ENCODE measurements at places on chromosomes 5 and 9.
A peak's percentile ranks its signal among the peaks of the same experiment; 100 is the strongest.

DNA sequence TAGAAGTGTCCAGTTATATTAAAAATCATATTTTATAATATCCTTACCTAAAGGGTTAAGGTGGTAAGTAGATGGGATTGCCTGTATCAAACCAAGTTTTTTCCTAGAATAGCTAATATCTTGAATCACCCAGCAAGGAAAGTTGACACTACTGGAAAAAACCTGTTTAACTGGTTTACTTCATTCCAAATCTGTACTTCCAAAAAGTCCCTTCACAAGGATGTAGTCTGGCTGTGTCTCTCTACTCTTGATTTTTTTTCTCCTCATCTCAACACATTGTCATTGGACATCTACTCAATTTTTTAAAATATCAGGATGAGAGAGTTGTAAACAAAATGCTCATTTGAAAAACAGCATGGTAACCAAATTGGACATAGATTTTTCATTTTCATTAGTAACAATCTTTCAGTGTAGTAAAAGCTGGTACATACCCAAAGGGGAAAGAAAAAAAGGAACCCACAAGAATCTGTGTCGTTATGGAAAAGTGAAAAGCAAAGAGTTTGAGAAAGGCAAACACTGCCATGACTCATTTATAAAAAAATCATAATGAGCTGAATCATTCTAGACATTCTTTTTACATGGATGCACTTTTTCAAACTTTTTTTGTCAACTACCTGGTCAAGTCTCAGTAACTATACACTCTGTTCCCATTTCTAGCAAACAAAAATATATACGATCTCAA is 173.5 kb downstream of the GLIS3 start:
- DNase-seq, result no peak

GRCh38 chr9:35501946-35502345 is 12.0 kb downstream of the RUSC2 start:
- no peak for DNase-seq

DNA sequence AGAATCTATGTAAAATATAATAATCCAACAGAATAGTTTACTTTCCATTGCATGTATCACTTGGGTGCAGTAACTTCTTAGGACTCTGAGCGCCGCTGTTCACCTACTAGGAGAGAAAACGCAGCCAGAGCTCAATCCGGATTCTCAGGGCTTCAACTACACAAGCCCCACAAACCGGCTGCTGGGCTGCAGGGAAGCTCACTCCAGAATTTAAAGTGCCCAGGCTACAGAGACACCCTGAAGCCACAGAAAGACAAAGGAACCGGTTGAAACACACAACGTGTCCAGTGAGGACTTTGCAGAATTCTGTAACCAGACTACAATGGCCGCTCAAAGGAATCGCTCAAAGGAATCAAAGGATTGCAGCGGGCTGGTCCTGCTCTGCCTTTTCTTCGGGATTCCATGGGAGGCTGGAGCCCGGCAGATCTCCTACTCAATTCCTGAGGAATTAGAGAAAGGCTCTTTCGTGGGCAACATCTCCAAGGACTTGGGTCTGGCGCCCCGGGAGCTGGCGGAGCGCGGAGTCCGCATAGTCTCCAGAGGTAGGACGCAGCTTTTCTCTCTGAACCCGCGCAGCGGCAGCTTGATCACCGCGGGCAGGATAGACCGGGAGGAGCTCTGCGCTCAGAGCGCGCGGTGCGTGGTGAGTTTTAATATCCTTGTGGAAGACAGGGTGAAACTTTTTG is at the start of gene PCDHGA10:
TSS of gene PCDHGA10 (plus strand) at position 134 of the 686 bp plus-strand sequence. CDS start at position 323, 189 bp downstream.
- DNase-seq, result peak; percentile 44

DNA sequence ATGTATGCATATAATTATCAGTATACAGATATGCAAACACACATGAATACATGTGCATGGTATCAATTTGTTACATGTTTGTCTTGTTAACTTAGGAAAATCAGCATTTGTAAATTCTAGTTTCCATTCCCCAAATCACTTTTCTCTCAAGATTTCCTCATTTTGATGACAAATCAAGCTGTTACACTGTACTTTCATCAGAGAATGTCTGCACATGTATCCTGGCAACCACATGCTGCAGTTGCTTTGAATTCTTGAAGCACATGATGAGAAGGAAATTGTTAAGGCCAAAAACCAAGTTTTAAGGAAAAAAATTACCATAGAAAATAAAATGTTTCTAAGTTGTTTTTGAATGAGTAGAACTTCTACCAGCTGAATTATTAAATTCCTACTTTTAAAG is 1834.5 kb downstream of the EFNA5 start:
- no peak for DNase-seq

DNA sequence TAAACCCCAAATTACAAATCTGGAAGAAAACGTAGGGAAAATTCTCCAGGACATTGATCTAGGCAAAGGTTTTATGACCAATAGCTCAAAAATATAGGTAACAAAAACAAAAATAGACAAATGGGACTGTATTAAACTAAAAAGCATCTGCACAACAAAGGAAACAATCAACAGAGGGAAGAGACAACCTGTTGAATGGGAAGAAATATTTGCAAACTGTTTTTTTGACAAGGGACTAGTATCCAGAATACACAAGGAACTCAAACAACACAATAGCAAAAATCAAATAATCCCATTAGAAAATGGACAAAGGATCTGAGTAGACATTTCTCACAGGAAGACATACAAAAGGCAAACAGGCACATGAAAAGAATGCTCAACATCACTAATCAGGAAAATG is 386.3 kb downstream of the ENC1 start:
- no peak for DNase-seq

DNA sequence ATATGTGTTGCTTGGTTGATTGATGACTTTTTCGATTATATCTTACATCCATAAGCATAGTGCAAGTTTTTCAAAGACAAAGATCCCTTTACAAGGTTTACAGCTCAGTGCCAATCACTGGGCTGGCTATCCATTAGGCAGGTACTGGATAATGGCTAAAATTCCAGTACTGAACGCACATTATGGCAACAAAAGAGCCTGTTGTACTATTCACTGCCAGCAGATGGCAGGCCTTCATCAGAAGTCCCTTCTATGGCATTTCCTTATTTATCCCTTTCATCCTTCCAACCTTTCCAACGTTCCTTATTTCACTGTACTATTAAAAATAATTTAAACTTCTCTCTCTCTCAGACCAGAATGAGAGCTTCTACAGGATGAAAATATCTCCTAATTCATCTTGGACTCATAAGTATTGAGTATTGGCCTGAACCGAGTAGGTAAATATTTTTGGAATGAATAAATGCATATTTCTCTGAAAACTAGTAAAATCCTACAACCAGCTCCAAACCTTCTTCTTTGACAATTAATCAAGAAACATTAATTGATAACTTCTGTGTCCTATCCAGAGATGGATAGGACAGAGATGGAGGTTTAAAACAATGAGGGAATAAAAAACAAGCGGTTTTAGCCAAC is 6.7 kb upstream of the WNT8A start:
- peak; percentile 64 for DNase-seq

DNA sequence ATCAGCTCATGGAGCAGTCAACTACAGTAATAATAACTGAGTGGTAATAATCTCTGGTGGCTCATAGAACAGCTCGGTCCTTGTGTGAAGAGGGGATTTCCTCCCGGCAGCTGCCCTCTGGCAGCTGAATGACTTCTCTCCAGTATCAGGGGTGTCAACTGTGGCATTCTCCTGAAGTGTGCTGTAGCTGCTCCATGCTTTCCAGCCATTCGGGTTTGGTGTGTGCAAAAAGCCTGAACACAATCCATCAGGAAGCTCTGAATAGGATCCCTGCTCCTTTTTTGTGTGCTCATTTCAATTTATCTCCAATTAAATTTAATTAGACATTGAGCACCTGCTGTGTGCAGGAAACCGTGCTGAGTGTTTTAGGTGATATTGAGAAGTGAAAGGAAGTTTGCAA is 59.8 kb upstream of the BARX1 start:
- no peak for DNase-seq

DNA sequence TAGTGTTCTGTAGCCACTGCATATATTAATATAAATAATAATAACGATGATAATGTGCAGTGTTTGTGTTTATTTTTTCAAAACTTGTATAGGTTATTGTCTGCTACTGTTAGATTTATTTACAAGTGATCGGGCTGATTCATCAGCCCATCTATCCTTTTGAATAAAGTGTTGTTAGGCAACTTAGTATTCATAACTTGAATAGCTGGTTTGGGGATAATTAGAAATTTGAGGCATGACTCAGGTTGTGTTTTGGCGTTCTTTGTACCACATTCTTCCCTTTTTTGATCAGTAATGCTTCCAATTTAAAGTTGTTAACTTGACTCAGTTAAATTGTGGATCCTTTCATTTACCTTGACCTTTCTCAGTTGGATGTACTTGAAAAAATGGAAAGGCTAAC is 69.7 kb downstream of the FOCAD start:
- no peak for DNase-seq

- DNase-seq, result no peak
Measured at GRCh38 chr9:69822116-69822750, 1.6 kb downstream of the CFAP95 start.

- no peak for DNase-seq
Measured at GRCh38 chr5:106610041-106610440, 1060.7 kb downstream of the EFNA5 start.

- DNase-seq, result peak; percentile 60
Measured at GRCh38 chr9:137053944-137054931, at the start of gene ENTPD2. ENTPD2 (minus strand) TSS chr9:137054061; CDS start chr9:137053997, 64 bp downstream.

DNA sequence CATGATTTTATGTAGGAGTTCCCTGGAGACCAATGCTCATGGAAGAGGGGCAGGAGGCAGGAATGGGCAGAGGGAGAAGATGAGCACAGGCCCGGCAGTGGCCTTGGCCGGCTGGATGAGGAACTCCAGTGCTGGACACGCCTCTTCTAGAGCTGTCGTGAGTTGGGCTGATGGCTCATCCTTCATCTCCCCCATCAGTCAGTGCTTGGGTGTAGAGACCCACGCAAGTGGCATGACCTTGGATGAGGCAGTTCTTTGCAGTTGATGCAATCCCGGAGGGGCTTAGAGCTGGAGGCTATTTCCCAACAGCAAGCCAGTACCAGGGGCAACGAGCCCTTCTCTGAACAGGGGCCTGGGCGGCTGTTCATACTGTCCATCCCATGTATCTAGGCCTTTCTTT is 25.5 kb upstream of the ARAP3 start:
- no peak for DNase-seq

DNA sequence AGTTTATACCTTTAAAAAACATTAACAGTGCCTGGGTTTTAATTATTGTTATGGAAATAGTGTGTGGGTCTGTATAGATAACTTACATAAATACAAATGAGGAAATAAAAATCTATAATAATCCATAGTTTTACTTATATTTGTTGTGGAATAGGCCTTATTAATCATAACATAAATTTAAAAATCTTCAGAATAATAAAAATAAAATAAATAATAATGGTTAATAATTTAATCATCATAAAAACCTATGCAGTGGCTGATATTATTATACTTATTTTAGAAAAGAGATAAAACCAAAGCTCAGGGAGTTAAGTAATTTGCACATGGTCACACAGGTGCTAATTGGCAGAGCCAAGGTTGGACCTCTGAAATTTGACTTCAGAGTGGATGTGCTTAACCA is 785.3 kb upstream of the SEMA6A start:
- no peak for DNase-seq

GRCh38 chr5:147788023-147788422 is 5.5 kb upstream of the JAKMIP2 start:
- DNase-seq, result no peak

GRCh38 chr9:135718616-135719015 is 16.6 kb downstream of the KCNT1 start:
- DNase-seq, result no peak

- DNase-seq, result no peak
Measured at GRCh38 chr9:93318480-93318879, 133.0 kb upstream of the FAM120A start.

GRCh38 chr5:39395521-39395920 is 29.3 kb downstream of the DAB2 start:
- no peak for DNase-seq

- DNase-seq, result no peak
Measured at GRCh38 chr5:30287890-30288289, 905.6 kb upstream of the CDH6 start.

DNA sequence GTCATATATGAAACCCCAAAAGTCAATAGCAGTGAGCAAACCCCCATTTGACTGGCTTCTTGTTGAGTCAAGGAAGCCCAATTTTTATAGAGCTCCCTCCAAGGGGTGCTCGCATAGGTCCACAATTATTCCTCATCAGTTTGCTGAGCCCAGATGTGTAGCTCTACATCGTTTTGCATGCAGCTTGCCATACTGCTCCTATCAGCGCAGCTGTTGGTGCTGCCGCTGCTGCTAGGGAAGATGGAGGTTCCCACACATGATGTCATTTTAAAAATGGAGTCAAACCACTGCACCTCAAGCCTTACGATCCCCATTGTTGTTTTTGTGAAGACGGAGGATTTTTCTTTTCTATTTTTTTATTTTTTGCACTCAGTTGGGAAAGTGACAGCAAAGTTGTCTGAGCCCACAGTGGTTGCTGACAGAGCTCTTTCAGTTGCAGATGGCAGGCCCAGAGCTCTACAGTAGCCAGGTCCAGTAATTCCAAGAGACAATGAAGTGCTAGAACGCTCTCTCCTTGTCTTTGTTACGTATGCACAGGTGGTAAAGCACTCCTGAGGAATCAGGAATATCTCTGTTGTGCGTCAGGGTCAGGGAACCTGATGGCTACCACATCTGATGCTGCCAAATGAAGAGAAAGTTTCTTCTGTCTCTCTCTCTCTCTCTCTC is 23.2 kb upstream of the C5orf63 start:
- no peak for DNase-seq

- DNase-seq, result no peak
Measured at GRCh38 chr5:137822158-137822764, 45.4 kb upstream of the MYOT start.

DNA sequence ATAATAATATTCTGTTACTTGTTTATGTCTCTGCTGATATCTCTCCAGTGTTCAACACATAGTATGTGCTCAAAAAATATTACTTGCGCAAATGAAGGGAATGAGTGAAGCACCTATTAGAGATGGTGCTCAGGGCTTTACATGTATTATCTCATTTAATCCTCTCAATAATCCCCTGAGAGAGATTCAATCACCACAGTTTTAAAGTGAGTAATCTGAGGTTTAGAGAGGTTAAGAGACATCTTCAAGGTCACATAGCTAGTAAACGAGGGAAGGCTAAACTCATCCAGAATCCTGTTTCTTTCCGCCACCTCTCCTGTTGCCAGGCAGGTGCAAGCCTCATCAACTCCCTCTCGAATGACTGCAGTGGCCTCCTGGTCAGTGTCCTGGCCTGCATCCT is 82.0 kb downstream of the UGCG start:
- DNase-seq, result no peak

DNA sequence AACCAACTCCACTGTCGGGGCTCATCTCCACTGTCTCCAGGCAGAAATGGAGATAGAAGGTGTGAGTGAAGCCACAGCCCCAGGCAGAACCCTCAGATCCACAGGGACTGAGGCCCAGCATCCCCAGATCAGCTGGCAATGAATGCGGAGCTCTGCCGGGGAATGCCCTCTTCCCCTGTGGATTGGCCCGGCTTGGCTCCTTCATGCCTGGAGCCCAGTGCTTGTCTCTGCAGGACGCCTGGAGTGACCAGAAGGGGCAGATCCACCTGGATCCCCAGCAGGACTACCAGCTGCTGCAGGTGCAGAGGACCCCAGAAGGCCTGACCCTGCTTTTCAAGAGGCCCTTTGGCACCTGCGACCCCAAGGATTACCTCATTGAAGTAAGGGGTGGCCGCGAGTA is 3.5 kb downstream of the DBH start:
- no peak for DNase-seq
